ENCODE measurements at places on chromosomes 7 and 10.
A peak's percentile ranks its signal among the peaks of the same experiment; 100 is the strongest.

DNA sequence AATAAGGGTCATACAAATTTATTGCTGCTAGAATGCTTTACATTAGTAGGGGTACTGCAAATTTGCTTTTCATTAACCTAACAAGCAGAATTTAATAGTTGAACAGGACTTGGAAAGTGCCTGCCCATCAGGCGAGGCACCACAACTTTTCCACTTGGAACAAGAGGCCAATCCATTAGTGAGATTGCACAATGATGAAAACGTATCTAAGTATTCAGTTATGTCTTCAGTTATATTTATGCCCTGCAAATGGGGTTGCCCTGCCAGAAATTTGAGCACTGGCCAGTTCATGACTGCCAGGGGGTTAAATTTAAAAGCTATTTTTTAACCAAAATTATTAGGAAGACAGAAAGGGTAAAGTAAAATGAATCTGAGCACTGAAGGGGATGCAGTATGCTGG is 111.1 kb upstream of the PALS2 start:
- DNase-seq: no peak

- DNase-seq: no peak
Measured at GRCh38 chr7:122736183-122736582, 33.5 kb upstream of the RNF148 start.

- no peak for DNase-seq
Measured at GRCh38 chr10:79930267-79930666, 18.6 kb downstream of the SFTPD start.

DNA sequence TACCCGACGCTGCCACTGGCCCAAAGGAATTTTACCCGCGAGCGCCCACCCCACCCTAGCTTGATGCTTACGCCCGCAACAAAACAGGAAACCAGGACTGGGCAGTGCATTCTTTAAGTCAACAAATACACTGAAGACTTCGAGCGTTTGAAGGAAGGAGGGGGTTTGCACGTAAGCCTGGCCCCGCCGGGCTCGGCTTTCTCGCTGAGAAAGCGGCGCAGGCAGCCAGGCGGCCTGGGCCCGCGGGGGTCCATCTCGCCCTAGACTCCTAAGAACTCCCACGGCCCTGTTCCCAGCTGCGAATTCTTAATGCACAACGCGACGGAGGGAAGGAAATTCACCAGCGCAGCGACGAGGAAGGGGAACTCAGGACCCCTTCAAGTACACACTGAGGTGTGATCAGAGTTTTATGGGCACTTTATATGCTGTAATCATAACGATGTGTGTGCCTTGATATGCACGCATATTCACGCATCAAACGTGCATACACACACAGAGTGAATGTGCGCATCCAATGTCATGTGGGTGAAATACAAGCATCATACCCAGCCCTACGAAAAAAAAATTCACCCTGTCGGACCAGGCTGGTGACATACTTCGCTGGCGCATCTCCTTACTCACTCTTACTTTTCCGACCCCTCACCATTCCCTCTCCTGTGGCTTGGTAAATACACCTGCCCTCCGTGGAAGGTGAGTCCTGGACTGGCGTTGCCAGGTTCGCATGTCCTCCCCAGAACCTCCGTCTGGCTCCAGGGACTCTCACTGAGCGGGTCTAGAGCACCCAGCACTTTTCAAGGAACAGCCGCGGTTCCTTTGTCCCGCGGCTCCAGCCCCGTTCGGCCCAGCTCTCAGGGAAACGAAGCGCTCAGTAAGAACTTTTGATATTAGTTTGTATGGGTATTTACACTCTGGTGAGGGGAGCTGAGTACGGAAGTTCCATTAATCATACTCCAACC is 5.7 kb upstream of the HOXA13 start:
- no peak for DNase-seq

GRCh38 chr7:135922263-135922662 is 54.9 kb downstream of the MTPN start:
- no peak for DNase-seq

GRCh38 chr10:93615576-93616235 is 3.4 kb downstream of the PDE6C start:
- no peak for DNase-seq

- DNase-seq: no peak
Measured at GRCh38 chr7:11539853-11540252, 292.1 kb downstream of the THSD7A start.

DNA sequence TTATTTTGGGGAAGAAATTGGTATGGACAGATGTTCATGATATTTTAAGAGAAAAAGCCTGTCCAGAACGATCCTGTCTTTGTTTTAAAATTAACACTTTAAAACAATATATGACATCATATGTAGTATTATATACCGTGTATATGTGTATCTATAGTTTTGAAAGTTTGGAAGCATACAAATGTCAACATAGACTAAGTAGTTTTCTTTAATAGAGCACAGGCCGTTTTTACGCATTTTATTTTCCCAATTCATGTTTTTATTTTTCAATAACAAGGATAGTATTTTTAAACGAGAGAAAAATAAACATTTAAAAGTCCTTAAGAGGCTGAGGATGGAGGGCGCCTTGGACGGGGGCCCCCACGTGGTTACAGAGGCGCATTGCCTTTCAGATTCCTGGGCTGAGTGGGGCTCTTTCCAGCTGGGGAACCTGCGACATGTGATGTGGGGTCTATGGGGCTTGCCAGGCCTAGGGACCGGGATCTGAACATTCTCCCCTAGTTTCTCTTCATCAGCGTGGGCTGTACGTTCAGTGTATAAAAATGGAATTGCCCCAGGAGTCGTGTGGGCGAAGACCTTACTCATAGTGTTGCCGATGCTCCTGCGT is 127.8 kb upstream of the ZNF746 start:
- peak; percentile 33 for DNase-seq

- no peak for DNase-seq
Measured at GRCh38 chr10:32943854-32944661, 14.0 kb downstream of the ITGB1 start.

DNA sequence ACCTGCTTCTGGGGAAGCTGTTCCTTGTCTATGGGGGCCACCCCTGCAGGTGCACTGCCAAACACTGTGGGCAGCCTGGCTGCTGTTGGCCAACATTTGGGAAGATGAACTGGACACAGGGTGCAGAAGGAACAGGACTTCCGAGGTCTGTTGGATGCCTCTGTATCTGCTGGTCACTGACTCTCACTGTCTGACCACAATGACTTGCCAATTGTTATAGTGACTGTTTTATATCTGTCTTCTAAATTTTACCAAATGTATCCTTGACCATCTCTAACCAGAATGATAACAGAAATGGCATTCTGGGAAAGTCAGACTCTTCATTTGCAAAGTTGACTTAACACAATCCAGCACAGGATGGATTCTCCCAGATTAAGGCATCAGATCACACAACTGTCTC is 214.0 kb upstream of the PRSS58 start:
- DNase-seq: no peak

DNA sequence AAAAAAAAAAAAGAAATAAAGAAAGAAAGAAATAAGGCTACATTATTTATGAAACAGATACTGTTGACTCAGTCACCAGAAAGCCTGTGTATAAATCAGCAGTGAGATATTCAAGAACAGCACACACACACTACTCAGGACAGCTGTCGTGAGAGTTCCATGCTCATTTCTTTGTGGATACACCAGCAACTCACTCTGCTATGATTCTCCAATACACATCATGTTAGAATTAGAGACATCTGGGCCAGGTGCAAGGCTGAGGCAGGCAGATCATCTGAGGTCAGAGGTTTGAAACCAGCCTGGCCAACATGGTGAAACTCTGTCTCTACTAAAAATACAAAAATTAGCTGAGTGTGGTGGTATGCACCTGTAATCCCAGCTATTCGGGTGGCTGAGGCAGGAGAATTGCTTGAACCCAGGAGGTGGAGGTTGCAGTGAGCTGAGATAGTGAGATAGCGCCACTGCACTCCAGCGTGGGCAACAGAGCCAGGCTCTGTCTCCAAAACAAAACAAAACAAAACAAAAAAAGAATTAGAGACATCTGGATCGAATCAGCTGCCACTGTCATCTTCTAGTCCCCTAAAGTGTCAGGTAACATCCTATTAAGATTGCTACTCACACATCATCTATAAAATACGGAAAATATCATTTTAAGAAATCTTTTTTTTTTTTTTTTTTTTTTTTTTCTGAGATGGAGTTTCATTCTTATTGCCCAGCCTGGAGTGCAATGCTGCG is 11.2 kb upstream of the NUPR2 start:
- no peak for DNase-seq

GRCh38 chr10:130215151-130215930 is 79.2 kb downstream of the GLRX3 start:
- DNase-seq: no peak

- DNase-seq: no peak
Measured at GRCh38 chr10:29067161-29067560, 221.7 kb upstream of the LYZL1 start.

All from effector CD8-positive, alpha-beta T cell (primary cell).